ENCODE measurements at places on chromosomes 2 and 18.
A peak's percentile ranks its signal among the peaks of the same experiment; 100 is the strongest.

- no peak for DNase-seq
These were observed 1235.3 kb upstream of the ZEB2 start for GRCh38 chr2:145755019-145755837.

GRCh38 chr2:100151310-100151709 lies 8.9 kb upstream of the AFF3 start:
- no peak for DNase-seq

DNA sequence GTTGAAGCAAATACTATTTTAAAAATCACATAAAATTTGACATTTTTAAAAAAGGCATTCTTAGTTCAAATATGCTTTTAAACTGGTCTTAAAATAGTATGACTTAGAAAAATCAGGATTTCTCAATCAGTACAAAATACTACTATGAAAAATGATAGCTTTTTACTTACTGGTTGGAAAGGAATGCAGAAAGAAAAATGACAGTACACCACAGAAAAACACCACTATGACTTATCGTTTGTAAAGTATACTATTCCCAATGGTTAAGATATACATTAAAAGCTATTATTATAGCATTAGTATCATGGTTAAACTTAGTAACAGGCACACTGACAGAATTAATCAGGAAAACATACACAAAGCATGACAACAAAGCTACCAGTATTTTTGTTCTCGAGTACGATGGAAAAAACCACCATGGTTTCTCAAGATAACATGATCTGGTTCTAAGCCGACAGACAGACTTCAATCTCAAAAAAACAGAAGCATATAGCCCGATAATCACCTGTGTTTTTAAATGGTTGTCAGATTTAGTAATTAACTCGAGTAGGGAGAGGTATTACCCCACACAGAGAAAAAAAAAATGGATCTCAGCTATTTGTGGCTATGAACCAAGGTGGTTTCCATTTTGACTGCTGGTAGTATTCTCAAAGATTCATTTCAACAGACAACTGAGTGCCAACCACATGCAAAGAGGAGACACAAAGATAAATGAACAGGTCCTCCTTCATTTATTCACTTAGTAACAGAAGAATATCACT lies 39.1 kb downstream of the CUL3 start:
- no peak for DNase-seq

DNA sequence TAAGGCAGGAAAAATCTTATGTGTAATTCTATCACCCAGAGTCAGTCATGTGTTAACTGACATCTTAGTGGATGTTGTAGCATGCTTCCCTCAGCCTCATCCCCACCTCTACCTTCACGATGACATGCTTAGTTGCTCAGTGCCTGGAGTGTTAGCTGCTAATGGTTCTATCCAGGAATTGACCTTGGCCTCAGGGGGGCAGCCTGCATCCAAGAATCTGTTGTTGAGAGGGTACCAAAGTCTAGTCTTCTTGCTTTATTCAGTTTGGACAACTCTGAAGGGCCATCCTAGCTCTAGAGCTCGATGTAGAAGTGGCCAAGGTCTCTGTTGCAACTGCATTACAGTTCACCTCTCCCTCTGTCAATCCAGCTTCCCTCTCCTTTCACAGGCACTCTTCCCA lies 61.2 kb downstream of the ACYP2 start:
- DNase-seq: peak; percentile 24

GRCh38 chr2:44367591-44367990 lies 5.8 kb downstream of the CAMKMT start:
- no peak for DNase-seq

GRCh38 chr2:14806613-14807012 lies 174.1 kb downstream of the LRATD1 start:
- no peak for DNase-seq

DNA sequence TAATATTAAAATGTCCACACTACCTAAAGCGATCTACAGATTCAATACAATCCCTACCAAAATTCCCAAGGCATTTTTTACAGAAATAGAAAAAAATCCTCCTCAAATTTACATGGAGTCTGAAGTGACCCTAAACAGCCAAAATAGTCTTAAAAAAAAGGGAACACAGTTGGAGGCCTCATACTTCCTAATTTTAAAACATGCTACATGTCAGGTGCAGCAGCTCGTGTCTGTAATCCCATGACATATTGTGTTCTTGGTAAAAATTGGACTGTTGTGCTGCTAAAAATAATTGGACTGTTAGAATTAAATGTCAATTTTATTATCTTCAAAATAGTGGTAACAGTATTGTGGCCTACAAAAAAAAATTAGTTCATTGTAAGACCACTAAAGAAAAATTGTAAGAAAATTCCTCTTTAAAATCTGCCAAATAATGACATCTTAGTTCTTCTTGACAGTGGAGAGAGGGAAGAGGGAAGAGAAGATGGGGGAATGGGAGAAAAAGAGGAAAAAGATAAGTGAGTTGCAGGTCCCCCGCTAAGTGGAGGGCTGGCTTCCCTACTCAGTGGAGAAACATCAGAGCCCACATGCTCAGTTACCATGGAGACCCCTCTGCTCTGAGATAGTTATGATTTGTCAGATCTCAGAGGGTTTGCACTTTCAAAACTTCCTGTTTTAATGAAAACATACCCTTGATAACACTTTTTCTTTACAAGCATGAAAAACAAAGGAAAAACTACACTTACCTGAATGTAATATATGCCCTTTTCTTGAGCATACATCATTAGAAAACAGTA lies 46.5 kb downstream of the UNC50 start:
- no peak for DNase-seq

GRCh38 chr18:74497778-74498177 lies 1.6 kb downstream of the CNDP2 start:
- DNase-seq: no peak

GRCh38 chr2:72012886-72013574 lies 134.6 kb downstream of the CYP26B1 start:
- DNase-seq: peak; percentile 14

GRCh38 chr18:79588636-79589481 lies 90.7 kb upstream of the CTDP1 start:
- peak; percentile 16 for DNase-seq
